ENCODE measurements at places on chromosomes 5 and 9. TPM values are rescaled to one million over a fixed set of nuclear protein-coding genes. Genes with fewer than 3 reads are reported as not detected.
A peak's percentile ranks its signal among the peaks of the same experiment; 100 is the strongest.

Gene TAL2
- 1.4 TPM for total RNA-seq

DNA sequence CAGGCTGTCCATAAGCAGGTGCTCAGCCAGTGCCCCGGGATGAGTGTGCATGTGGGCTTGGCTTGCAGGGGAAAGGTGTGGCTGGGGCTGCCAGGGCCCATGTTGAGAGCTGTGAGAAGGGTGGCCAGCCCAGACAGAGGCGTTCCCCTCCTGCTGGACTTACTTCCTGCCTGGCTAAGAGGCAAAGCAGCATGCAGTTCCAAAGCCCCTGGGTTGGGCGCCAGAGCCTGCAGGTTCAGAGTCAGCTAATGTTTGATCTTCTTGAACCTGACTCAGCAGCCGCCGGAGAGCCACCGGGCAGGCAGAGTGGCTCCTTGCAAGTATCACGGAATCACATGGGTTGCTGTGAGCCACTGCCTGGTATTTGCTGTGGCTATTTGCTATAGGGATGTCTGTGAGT is 168.4 kb upstream of the MAP1B start:
- no peak overlapping the region for H3K4me3 ChIP-seq
- peak; percentile 5 for DNase-seq
- H3K36me3 ChIP-seq: no peaks in the 10 kb centered on the region
- H3K27ac ChIP-seq: no peak overlapping the region

DNA sequence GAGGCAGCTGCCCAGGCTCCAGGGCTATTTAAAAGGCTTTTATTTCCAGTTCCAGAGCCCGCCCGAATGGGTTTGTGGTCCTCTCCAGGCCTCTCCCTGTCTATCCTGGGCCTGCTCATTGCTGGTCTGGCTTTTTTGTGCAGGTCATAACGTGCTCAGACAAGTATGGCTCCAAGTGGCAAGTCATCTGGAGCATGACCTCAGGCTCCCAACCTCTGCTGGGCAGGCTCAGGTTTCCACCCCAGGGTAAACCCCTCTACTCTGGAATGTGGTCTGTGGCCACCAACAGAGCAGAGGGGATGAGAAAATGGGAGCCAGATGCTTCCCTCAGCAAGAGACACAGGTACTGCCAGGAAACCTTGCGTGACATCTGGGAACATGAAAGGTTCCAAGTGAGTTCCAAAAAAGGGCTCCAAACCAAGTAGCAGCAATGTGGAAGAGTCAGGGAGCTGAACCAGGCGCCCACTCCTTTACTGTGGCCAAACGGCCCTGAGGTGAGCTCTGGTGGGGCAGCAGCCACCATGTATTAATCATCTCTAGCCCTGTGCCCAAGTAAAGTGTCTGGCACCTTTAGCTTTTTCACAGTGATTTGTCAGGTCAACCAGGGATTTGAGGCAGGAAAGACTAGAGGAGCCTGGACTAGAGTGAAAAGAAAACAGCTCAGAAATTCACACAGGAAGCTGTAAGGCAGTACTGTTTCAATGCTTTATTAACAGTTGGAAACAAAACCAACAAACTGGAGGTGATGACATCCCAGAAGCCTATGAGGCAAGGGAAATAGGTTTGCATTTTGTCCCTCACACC is 25.7 kb downstream of the PCDHGC5 start:
- no peak overlapping the region for H3K4me3 ChIP-seq
- H3K27ac ChIP-seq: no peak overlapping the region
- H3K4me1 ChIP-seq: no peaks in the 10 kb centered on the region
- no peaks in the 10 kb centered on the region for H3K27me3 ChIP-seq
- DNase-seq: peak; percentile 75

- no peak overlapping the region for H3K4me3 ChIP-seq
- no peaks in the 10 kb centered on the region for H3K27me3 ChIP-seq
- H3K36me3 ChIP-seq: no peaks in the 10 kb centered on the region
- no peak overlapping the region for H3K27ac ChIP-seq
Measured at GRCh38 chr9:36632892-36633291, 60.2 kb downstream of the MELK start.

Gene SLC12A2
- 85.2 TPM for total RNA-seq

GRCh38 chr5:137600721-137601360 is 101.7 kb upstream of the SPOCK1 start:
- no peak overlapping the region for H3K27ac ChIP-seq
- no peaks in the 10 kb centered on the region for H3K36me3 ChIP-seq
- no peaks in the 10 kb centered on the region for H3K4me1 ChIP-seq

DNA sequence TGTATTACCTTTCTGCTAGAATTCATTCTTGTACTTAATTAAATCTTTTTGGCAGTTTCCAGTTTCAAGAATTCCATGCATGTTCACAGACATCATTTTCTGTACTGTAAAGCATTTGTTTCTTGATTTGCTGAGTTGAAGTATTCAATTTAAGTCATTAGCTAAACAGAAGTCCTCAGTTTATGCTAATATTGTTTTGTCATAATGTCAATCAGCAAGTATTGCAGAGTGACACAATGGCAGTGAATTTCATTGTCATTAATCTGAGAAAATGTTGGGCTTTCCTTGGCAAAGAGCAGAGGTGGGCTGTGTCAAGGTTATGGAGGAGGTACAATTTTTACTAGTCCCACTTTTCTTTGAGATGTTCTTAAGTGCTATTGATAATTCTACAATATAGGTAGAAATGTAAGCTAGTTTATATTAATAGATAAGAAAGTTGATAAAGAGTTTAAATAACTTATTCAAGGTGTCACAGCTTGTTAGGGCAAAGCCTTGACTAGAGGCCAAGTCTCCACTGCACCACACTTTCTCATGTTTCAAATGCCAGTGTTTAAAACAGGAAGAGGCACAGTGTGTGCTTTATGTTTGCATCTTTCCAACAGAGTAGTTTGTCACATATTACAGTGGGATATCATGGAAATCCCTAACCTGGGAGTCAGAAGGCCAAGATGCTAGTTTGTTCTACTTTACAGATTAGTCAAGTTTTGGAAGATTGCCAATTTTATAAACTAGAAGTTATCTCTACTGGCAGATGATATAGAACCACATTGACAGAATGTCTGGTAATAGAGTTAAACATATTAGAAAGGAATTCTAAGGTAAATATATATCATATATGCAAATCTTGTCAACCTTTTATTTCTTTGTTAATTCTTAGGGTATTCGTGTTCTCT is 56.3 kb downstream of the SLF1 start:
- no peaks in the 10 kb centered on the region for H3K36me3 ChIP-seq
- H3K4me3 ChIP-seq: no peak overlapping the region
- DNase-seq: no peak
- H3K27ac ChIP-seq: no peak overlapping the region

GRCh38 chr9:2939368-2939767 is 95.5 kb upstream of the PUM3 start:
- no peak overlapping the region for H3K27ac ChIP-seq
- no peaks in the 10 kb centered on the region for H3K36me3 ChIP-seq
- H3K27me3 ChIP-seq: no peaks in the 10 kb centered on the region

GRCh38 chr5:6483880-6484382 is 35.3 kb downstream of the UBE2QL1 start:
- H3K27me3 ChIP-seq: no peaks in the 10 kb centered on the region
- no peak for DNase-seq
- no peaks in the 10 kb centered on the region for H3K4me1 ChIP-seq

Gene PRRX2
- total RNA-seq: not detected

DNA sequence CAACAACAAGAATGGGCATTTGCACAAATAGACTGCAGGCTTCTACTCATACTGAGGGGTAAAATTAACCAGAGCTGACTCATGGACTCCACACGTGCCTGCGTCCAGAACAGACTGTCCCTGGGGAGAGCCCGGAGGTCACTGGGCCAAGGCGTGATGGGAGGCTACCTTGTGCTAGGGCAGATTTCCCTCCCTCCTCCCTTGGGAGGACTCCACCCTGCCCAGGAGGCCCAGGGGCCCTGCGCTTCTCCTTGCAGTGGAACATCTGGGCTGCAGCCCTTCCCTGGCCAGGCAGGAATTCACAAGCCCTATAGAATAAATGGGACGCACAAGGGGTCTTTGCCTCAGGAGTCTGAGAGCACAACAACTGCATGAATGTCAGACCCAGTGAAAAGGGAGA is 35.6 kb downstream of the IRX2 start:
- H3K27me3 ChIP-seq: no peaks in the 10 kb centered on the region
- no peak overlapping the region for H3K4me3 ChIP-seq
- H3K36me3 ChIP-seq: no peaks in the 10 kb centered on the region
- H3K4me1 ChIP-seq: no peaks in the 10 kb centered on the region
- H3K27ac ChIP-seq: no peak overlapping the region

- H3K4me3 ChIP-seq: no peak overlapping the region
- H3K36me3 ChIP-seq: no peaks in the 10 kb centered on the region
- peak overlapping the region; percentile 22 for H3K27ac ChIP-seq
- H3K4me1 ChIP-seq: peaks cover 42% of the 10 kb centered on the region
- no peaks in the 10 kb centered on the region for H3K27me3 ChIP-seq
- DNase-seq: no peak
Measured at GRCh38 chr9:21579247-21579671, 97.1 kb upstream of the IFNE start.

- H3K4me1 ChIP-seq: no peaks in the 10 kb centered on the region
- H3K4me3 ChIP-seq: no peak overlapping the region
- no peak for DNase-seq
Measured at GRCh38 chr9:75002422-75003023, 25.6 kb downstream of the CARNMT1 start.

DNA sequence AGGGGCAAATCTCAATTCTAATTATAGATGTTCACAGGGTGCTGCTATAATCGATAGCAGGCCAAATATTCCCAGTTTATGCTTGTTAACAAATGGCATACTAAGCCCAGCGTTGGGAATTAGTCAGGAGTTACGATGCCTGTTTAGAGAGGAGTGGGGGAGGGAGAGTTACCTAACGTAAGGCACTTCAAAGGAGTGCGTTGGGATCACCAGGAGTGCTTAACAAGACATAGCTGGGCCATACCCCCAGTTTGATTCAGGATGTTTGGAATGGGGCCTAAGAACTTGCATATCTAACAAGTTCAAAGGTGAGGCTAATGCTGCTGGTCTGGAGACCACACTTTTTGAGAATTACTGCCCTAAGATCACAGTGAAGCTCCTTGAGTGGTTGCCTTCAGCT is 14.5 kb upstream of the SRP19 start:
- no peak overlapping the region for H3K27ac ChIP-seq
- no peaks in the 10 kb centered on the region for H3K4me1 ChIP-seq
- H3K36me3 ChIP-seq: 0 out of 2 replicates have a peak, but pooled peaks cover 1% of the 10 kb centered on the region
- H3K27me3 ChIP-seq: no peaks in the 10 kb centered on the region

- no peak overlapping the region for H3K4me3 ChIP-seq
- DNase-seq: no peak
- H3K27ac ChIP-seq: no peak overlapping the region
Measured at GRCh38 chr9:90858457-90858901, 56.9 kb downstream of the SYK start.

Gene SPAAR
- not detected for total RNA-seq

GRCh38 chr5:150272531-150272930 is 17.0 kb downstream of the CAMK2A start:
- no peak overlapping the region for H3K4me3 ChIP-seq
- no peaks in the 10 kb centered on the region for H3K27me3 ChIP-seq

DNA sequence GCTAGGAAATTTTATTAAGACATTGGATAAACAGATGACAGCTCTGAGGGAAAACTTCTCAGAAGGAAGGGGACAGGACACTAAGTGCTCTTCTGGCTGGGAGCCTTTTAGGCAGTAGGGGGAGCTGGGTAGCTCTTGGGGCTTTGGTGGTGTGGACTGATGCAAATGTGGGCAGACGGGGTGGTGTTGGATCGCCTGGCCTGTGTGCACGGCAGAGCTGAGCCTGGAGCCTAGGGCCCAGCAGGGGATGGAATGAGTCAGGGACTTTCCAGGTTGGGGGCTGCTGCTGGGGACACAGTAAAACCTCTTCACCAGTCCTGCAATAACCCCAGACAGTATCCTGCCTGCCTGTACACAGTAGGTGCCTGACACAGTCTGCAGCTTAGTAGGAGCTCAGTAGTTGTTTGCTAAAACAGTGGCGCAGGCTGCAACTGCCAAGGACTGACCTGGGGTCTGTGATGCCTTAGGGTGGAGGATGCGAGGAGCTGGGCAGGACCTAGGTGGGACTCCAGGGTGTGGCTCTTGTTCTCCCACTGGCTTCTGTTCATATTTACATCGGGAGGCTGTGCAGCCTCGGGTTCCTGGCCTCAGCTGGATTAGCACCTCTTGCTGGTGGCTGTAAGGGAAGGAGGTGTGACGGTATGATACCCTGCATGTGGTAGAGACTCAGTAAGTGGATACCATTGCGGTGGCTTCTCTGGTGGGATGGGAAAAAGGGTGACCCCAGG is 83.8 kb downstream of the DAB2IP start:
- DNase-seq: peak; percentile 57
- H3K27me3 ChIP-seq: no peaks in the 10 kb centered on the region
- H3K27ac ChIP-seq: peak overlapping the region; percentile 9

GRCh38 chr5:24068524-24068923 is 561.1 kb downstream of the PRDM9 start:
- no peaks in the 10 kb centered on the region for H3K4me1 ChIP-seq
- no peak for DNase-seq
- H3K27ac ChIP-seq: no peak overlapping the region
- no peaks in the 10 kb centered on the region for H3K27me3 ChIP-seq
- H3K36me3 ChIP-seq: no peaks in the 10 kb centered on the region
- H3K4me3 ChIP-seq: no peak overlapping the region

- H3K4me3 ChIP-seq: no peak overlapping the region
- no peak for DNase-seq
- no peak overlapping the region for H3K27ac ChIP-seq
- H3K36me3 ChIP-seq: no peaks in the 10 kb centered on the region
Measured at GRCh38 chr9:89637787-89638186, 33.0 kb downstream of the GADD45G start.

DNA sequence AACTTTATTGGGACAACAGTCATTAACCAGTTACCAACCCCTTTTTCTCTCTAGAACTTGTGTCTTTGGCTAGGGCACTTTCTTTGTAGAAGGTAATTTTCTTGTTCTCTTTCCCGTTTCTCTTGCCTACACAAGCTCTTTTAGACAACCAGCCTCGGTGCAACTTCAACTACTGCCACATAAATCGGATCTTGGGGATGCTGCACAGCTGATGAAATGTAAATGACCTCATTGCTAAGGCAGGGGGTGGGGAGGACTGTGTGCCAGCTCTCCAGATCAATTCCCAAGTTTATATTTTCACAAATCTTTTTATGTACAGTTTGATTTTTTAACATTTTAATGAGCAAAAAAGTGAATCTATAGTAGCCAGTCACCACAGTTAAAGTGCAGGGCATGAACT is 157.6 kb downstream of the DENND1A start:
- H3K27me3 ChIP-seq: no peaks in the 10 kb centered on the region
- DNase-seq: no peak
- no peak overlapping the region for H3K4me3 ChIP-seq
- H3K4me1 ChIP-seq: 0 out of 2 replicates have a peak, but pooled peaks cover 5% of the 10 kb centered on the region
